ENCODE measurements at places on chromosomes 2 and 18. TPM values are rescaled to one million over a fixed set of nuclear protein-coding genes. Genes with fewer than 3 reads are reported as not detected.

DNA sequence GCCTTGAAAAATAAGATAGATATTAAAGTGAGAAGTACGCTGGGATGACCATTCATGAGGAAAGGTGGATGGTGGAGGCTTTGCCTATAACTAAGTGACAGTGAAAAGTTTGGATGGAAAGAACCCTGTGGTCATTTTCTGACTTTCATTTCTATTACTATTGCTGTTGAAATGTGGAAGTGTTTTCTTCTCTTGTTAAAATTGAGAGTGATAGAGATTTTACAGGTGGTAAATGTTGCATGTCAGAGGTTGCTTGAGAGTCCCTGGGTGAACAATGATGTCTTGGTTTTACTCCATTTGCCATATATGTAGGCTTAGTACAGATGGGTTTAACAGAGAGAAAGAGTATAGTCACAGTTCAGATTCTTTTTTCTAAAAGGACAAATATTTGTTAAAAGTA, 18.4 kb downstream of the NCOA1 start:
- no peak for DNase-seq

GRCh38 chr2:220175967-220176366, 548.5 kb downstream of the SLC4A3 start:
- no peak for DNase-seq

GRCh38 chr2:3296182-3296972, 81.2 kb downstream of the EIPR1 start:
- no peak for DNase-seq

- DNase-seq = no peak
These were observed 64.4 kb upstream of the NOSTRIN start for GRCh38 chr2:168738062-168738461.

- DNase-seq = peak; percentile 83
These were observed 71.1 kb upstream of the TFCP2L1 start for GRCh38 chr2:121356058-121356640.

DNA sequence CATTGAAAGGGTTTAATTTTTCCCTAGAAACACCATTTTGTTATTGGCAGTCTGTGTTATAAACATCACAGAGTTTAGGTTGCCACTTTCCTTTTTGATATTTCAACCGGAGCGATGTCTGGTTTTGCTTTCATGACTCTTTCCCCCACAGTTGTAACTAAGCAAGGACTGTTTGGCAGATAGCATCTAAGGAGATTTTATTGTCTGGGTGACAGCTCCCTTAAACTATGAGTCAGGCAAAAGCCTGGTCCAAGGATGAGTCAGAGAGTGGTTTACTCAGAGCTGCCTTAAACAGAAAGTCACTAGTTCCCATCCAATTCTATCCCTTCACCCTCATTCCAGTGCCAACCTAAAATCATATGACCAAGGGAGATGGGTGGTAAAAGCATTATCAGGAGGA, 341.6 kb upstream of the VWC2L start:
- peak; percentile 74 for DNase-seq

DNA sequence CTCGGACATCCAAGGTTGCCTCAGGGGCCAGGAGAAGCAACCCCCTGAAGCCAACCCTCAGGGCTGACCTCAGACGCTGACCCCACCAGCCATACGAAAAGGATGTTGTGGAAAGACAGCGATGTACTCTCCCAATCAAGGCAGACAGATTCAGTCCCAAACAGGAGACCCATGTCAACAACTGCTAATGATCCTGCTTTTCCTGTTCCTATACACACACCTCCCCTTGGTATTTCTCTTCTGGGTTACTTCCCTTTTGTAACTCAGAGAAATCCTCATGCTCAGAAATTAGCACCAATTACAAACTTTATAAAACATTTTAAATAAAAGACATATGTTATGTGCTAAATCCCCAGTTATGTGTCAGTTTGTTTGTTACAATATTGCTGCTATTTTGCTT, 120.8 kb downstream of the PID1 start:
- DNase-seq = no peak

- no peak for DNase-seq
These were observed 912.7 kb downstream of the CPS1 start for GRCh38 chr2:211468877-211469663.

GRCh38 chr2:218418717-218419458, at the start of gene VIL1:
VIL1 (plus strand) TSS chr2:218419123; CDS start chr2:218423779, 4,656 bp downstream.
- peak; percentile 95 for DNase-seq

DNA sequence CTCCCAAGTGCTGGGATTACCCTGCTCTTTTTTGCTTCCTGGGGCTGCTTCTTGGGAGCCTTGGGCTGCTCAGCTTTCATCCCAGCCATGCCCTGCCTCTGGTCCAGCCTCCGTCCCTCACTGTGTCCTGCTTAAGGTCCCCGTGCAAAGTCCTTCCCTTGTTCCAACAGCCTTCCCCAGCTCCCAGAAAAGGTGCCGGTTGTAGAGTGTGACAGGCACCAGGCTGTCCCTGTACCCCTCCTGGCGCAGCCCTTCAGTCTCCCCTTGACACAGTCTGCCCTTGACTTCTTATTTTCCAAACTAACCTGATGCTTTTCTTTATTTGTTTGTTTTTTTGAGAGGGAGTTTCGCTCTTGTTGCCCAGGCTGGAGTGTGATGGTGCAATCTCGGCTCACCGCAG, 20.1 kb upstream of the ALPI start:
- no peak for DNase-seq

DNA sequence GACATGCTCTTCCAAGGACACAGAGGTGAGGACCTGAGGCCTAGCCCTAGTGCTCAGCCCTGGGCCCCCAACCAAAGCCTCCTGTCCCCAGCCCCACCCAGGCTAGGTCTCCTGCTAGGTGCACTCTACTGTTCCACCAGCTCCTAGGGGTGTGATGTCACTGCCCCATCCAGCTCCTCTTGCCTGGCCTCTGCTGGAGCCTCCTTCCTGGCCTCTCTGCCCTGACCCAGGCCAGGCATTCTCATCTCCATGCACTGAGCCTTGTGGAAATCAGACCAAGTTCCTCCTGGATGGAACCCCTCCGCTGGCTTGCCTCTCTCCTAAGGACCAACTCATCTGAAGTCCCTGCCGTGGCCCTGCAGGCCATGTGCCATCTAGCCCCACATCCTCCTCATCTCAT, 156.8 kb downstream of the INHBB start:
- DNase-seq = no peak

DNA sequence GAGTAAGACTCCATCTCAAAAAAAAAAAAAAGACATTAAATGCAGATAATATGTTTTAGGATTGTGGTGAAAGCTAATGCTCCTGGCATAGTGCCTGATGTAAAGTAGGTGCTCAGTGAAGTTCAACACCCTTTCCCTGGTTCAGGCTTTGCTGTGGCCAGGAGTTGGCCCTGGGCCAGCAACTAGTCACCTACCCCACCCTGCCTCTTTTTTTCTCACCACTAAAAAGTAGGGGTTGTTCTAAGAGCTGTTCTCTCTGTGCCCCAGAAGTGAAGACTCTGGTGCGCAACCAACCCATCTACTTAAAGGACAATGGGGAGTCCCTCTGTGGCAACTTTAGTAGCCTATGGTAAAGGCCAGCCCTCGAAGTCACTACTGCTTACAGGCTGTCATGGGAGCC, 75.9 kb downstream of the DNMT3A start:
- DNase-seq = no peak

DNA sequence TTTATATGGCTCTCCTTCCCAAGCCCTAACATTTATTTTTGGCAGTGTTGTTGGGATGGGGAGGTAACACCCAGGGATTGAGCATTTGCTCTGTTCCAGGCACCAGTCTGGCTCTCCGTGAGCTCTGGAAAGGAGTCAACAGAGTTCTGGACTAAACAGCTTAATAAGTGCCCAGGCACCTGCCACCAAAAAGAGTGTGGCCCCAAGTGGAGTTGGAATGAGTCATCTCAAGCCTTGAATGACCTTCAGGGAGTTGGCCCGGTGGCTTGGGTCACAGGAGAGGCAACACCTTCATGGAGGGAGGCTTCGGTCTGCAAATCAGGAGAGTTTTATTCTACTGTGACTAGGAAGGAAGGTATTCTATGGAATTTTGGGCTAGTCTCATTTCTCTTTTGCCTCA, 203.2 kb downstream of the DLGAP1 start:
- no peak for DNase-seq

GRCh38 chr2:218981881-218982585, 3.0 kb downstream of the FEV start:
- DNase-seq = no peak

- no peak for DNase-seq
These were observed 9.8 kb downstream of the ARID5A start for GRCh38 chr2:96546321-96546720.

- DNase-seq = no peak
These were observed 603.6 kb upstream of the SALL3 start for GRCh38 chr18:78376046-78376445.

DNA sequence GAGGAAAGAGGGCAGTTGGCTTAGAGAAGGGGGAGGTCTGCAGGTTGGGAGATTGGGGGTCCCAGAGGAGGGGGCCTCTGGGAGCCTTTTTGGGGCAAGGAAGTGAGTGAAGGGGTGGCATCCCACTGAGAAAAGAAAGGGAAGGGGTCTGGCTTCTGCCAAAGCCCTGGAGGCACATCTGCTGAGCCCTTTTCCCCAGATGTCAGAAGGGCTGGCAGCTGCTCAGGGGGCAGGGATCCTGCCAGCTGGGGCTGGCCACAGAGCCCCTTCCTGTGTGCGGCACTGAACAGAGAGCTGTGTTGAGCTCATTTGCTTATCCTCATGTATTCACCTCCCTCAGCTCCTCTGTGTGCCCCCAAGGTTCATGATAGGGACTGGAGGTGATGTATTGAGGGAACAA, 54.5 kb downstream of the APOB start:
- DNase-seq = no peak

DNA sequence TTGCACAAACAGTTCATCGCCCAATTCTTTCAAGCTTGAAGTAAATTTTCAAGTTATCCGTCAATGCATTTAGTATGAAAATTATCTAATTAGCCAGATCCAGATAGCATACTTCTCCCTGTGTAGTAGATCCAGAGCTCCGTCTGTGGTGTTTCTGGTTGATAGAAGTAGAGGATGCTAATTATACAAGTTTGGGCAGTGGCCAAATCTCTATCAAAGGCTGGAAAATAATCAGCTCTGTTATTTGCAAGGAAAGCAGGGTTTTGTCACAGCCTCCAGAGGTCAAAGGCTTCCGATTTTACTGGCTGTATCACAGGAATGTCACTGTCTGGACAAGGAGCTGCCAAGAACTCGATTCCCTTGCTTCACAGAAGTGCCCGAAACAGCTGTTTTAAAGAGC, 28.6 kb downstream of the LRRC30 start:
- no peak for DNase-seq

- no peak for DNase-seq
These were observed 393.9 kb downstream of the BCL11A start for GRCh38 chr2:60159519-60159918.

GRCh38 chr2:182716650-182716979, 558 bp downstream of the DNAJC10 start:
- no peak for DNase-seq

DNA sequence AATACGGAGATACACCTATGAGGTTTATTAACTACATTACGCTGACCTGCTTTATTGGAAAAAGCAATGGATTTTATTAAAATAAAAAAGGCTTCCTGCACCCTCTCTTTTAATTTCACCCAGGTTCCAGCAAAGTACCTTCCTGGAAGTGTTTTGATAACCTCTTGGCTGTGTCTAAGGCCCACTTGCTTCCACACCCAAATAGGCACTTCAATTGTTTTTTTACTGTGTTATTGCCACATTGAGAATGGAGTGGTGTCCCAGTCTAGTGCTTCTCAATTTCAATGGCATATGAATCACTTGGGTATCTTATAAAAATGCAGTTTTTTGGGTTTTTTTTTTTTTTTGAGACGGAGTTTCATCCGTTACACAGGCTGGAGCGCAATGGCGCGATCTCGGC, 47.6 kb downstream of the SF3B1 start:
- no peak for DNase-seq

DNA sequence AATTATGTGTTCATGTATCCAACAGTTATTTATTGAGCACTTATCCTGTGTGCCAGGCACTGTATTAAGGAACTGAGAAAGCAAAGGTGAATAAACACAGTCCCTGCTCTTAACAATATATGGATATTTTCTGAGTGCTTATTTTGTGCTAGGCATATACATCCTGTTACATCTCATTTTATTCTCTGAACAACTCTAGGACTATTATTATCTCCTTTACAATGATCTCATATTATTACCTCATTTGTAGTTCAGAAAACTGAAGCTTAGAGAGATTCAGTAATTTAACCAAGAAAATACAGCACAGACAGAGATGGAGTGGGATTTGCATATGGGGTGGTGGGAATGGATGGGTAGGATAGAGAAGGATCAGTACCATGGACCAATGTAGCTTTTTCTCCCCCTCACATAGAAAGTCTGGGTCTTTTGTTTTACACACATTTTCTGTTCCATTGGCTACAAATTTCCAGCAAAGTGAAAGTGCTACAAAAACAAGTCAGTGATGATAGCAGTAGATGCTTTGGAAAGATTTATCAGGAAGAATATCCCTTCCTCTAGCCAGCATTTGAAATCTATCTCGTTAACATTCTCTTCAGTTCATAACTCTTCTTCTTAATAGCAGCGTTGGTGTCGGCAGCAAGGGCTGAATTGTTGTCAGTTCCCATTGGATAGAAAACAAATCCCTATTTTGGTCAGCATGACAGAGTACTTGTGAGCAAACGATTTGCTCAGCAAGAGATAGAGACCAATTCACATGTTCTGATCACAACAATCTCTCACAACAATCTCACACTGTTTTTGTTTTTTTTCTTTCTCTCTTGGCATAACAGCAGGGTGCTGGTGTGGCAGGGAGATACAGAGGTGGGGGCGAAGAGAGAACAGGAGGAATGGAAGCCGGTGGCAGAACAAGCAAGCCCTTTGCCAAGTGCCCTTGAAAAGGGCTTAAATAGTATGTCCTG, 102.2 kb upstream of the KCTD1 start:
- DNase-seq = no peak

- DNase-seq = no peak
These were observed 231.7 kb downstream of the MTX2 start for GRCh38 chr2:176500901-176501300.

DSG1 gene
- not detected for total RNA-seq

UGT1A10 gene
- 140 TPM for total RNA-seq

RUFY4 gene
- total RNA-seq = not detected

TXNDC2 gene
- not detected for total RNA-seq

ABHD3 gene
- total RNA-seq = 15.2 TPM

ZNF385B gene
- total RNA-seq = not detected

TUBA3E gene
- not detected for total RNA-seq

TANC1 gene
- 16.1 TPM for total RNA-seq

Data from HT-29 (cell line).